ENCODE measurements at places on chromosomes 2 and 18. TPM values are rescaled to one million over a fixed set of nuclear protein-coding genes. Genes with fewer than 3 reads are reported as not detected.

The MOCOS gene
- polyA plus RNA-seq: not detected

The SLC4A1AP gene
- polyA plus RNA-seq: 28.7 TPM

The NT5C1B gene
- 0.39 TPM for polyA plus RNA-seq

The ABCG5 gene
- not detected for polyA plus RNA-seq

The CHST10 gene
- polyA plus RNA-seq: 3.9 TPM

The RAB10 gene
- polyA plus RNA-seq: 56.1 TPM

The SERPINB11 gene
- polyA plus RNA-seq: not detected

The CSRNP3 gene
- not detected for polyA plus RNA-seq

The ERMN gene
- polyA plus RNA-seq: 0.09 TPM

The GPR55 gene
- 1.4 TPM for polyA plus RNA-seq

The KLHL29 gene
- polyA plus RNA-seq: 0.71 TPM

The SERPINB12 gene
- polyA plus RNA-seq: not detected

The SLC9A2 gene
- 0.07 TPM for polyA plus RNA-seq

The KCNS3 gene
- not detected for polyA plus RNA-seq

The MC5R gene
- not detected for polyA plus RNA-seq

The SCYGR4 gene
- polyA plus RNA-seq: not detected

The MAP3K19 gene
- not detected for polyA plus RNA-seq

The ST6GAL2 gene
- not detected for polyA plus RNA-seq

The CPLX4 gene
- not detected for polyA plus RNA-seq

The SCN3A gene
- polyA plus RNA-seq: not detected

The ARMC9 gene
- 0.98 TPM for polyA plus RNA-seq

The RGPD8 gene
- 3.6 TPM for polyA plus RNA-seq

The TTR gene
- polyA plus RNA-seq: not detected

The SLC19A3 gene
- not detected for polyA plus RNA-seq

The DSG1 gene
- polyA plus RNA-seq: not detected

The MOGAT1 gene
- polyA plus RNA-seq: not detected

The DLX1 gene
- not detected for polyA plus RNA-seq

The ITGB6 gene
- not detected for polyA plus RNA-seq

The HOXD9 gene
- polyA plus RNA-seq: not detected

The OXER1 gene
- 0.36 TPM for polyA plus RNA-seq

The LGALSL gene
- polyA plus RNA-seq: 0.58 TPM

The TBR1 gene
- polyA plus RNA-seq: not detected

The SERPINB4 gene
- polyA plus RNA-seq: not detected

The SKOR2 gene
- polyA plus RNA-seq: not detected

The UGT1A10 gene
- not detected for polyA plus RNA-seq

The SP3 gene
- polyA plus RNA-seq: 108 TPM

The RBM44 gene
- not detected for polyA plus RNA-seq

The RGPD5 gene
- polyA plus RNA-seq: 4.2 TPM

The TMEM198 gene
- polyA plus RNA-seq: not detected

The PRR30 gene
- not detected for polyA plus RNA-seq

The GKN1 gene
- polyA plus RNA-seq: not detected

The ADAM23 gene
- 1.2 TPM for polyA plus RNA-seq

The SCN2A gene
- not detected for polyA plus RNA-seq

The CD226 gene
- polyA plus RNA-seq: 30.9 TPM

The COX5B gene
- 225 TPM for polyA plus RNA-seq
